Uterus (tissue), 4 donors: ENCODE measurements at places on chromosomes 13 and 19. TPM values are rescaled to one million over a fixed set of nuclear protein-coding genes. Genes with fewer than 3 reads are reported as not detected.

DNA sequence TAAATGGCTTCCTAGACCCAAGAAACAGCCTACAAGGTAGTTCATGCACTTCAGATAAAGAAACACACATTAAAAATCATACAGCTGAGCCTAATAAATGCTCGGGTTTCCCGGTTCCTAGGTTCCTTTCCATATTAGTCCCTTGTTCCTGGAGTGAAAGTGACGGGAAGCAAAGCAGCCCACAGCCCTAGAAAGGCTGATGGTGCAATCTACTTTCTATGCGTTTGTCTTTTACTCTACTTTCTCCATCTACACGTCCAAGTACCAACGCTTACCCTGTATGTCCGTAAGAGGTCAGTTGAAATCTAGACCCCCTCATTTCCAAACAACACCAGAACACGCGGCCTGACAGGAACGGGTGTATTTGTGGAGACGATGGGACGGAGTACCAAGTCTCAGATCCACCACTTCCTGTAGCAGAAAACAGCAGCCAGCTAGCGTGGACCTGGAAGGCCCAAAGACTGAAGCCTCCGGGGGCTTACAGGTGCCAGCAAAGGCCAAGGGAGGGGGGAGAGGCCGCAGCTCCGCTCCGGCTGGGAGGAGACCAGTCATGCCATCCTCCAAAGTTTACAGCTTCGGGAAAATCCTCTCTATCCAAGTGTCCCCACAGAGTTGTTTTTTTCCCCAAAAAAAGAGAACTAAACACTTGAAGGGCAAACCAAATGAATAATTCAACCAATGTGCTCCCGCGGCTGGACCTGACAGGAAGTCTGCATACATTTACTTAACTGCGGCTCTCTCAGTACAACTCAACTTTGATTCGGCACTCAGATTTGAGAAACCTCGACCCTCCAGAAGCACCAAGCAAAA is 34.1 kb downstream of the STK24 start:
- no peak for DNase-seq

Gene CGB3
- total RNA-seq = not detected

DNA sequence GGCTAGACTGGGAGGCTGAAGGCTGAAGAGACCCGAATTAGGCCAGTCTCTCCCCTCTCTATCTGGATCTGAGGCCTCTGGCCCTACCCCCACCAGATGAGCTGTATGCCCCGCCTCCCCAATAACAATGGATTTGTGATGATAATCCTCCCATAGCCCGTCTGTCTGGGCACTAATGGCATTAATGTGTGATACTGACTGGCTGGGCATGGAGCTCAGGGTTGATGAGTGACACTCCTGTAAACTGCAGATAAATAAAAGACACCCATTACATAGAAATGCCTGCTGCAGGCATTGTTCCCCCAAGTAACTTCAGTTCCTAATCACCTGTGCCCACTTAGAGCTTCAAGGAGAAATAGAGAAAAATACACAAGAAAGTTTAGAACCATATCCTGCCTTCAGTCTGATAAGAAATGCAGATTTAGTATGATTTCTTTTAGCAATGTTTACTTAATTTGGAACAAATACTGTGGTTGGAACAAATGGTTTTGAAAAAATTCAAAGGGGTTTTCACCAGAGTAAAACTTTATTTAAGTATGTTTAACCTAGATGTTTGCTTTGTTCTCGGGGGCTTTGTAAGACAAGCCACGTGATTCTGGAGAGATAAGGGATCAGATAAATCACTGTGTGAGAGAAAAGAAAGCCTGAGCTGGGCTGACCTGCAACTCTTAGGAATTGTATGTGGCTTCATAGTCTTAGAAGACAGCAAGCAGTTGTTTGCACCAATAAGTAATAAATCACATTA is 60.3 kb downstream of the TNFRSF19 start:
- no peak for DNase-seq

- DNase-seq = no peak
Observed at GRCh38 chr19:13071444-13072187, 31.0 kb downstream of the LYL1 start.

DNA sequence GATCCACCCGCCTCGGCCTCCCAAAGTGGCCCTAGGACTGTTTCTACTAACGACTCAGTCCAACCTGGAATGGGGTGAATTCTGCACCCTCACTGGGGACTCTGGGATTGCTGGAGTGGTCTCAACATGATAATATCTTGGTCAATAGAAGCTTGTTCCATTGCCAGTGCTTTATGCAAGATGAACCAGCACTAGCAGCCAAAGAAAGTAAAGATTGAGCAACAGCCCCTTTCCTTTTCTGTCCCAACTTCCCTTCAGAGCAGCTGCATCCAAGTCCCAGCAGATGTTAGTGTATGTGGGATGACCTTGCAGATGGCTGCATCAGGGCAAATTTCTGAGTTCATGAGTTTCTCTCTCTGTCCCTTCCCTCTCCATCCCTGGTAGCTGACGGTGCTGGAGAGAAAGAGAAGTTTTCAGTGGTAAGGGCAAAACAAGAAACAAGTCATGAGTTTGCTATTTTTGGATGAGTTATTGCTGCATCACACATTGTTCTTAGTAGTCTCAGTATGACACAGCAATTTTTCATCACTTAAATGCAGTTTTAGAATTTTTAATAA is 183.6 kb upstream of the EDNRB start:
- DNase-seq = peak; percentile 20
